ENCODE measurements at places on chromosomes 5 and 9.

DNA sequence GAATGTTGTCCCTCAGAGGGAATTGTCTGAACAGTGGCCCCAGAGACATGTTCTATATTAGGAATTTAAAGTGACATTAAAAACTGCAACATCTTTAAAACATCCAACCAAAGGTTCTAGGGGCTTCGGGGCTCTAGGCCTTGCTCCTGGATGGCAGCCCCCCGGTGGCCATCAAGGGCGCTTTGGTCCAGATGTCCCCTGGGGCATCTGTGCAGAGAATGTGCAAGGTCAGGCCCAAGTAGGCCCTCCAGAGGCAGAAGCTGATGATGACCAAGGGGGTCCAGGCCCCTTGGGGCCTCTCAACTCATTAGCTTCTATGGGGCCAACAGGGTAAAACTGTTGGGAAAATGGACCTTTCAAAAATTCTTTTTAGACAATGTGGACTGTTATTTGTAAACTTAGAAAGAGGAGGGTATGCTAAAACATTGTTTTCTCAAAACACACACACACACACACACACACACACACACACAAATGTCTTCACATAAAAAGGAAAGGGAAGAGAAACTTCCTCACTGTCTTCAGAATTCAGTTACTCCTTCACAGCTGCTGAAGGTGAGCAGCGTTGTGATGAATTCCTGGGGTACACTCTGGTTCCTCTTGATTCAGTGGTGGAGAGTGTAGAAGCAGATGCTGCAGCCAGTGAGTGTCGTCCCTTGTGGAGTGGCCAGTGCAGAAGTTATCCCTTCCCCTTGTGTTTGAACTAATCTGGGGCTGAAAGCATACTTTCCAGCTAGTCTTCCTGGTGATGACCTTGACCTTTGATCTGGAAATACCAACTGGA lies 125.2 kb downstream of the WDR41 start:
- DNase-seq: no peak

- no peak for DNase-seq
Observed at GRCh38 chr5:151174612-151175101, 17.1 kb upstream of the ANXA6 start.

DNA sequence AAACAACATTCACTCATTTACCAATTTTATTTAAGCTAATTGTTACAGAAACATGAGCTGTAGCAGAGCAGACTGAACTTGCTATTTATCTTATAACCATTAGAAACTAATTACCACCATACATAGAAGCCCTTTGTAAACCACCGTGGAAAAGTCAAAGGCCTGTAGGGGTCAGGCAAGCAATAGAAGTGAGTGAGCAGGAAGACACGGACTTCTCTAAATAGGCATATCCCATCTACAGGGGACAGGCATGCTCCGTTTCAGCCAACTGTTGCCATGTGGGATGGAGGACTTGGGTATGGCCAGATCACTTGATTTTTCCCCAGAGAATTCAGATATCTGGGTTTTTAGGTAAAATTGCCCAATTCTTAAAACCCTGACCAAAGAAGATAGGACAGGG lies 44.8 kb downstream of the PRRC1 start:
- DNase-seq: peak; percentile 8

- DNase-seq: no peak
Observed at GRCh38 chr5:167503926-167504720, 787.3 kb upstream of the WWC1 start.

DNA sequence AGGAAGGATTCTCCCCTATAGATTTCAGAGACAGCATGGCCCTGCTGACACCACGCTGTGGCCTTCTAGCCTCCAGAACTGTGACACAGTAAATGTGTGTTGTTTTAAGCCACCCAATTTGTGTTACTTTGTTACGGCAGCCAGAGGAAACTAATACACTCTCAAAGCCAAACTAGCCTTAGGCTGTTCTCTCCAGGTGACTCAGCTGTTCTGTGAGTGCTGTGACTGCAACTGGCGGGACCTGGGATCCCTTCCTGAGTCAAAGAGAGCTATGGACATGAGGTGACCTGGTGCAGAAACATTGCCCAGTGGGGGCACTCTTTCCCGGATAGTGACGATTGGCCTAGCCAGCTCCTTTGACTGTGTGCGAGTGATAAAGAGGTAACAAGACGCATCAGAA lies 14.0 kb upstream of the MLANA start:
- DNase-seq: no peak

DNA sequence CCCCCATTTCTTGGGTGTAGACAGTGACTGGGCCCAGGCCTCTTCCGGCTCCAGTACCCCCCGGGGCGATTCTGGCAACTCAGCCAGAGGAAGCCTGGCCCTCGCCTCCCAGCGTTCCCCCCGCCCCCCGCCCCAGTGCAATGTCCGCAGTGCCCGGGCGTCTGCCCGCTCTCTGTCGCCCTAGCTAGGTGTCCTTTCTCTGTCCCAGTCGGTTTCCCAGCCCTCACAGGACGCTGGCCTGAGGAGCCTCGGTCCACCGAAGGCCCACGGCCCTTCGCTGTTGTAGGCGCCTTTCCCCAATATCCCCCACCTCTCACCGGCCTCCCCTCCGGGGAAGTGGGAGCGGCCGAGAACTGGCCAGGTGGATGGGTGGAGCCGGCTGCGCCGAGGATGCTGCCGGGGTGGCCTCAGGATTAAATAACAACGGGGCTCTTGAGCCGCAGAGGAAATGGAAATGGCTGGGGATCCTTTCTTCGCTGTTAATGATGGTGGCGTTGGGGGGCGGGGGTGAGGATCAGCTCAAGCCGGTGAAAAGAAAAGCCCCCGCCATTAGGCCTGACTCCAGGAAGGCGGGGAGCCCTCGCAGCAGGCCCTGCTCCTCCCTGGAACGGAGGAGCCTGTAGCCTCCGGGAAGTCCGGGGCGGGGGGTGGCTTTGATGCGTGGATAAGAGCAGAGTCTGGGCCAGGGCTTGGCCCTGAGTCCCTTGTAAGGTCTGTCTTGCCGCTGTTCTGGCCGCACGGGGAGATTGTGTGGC lies 1.1 kb upstream of the SPRY4 start:
- DNase-seq: peak; percentile 50

GRCh38 chr9:123457583-123457982 lies 101.6 kb downstream of the CRB2 start:
- peak; percentile 17 for DNase-seq

DNA sequence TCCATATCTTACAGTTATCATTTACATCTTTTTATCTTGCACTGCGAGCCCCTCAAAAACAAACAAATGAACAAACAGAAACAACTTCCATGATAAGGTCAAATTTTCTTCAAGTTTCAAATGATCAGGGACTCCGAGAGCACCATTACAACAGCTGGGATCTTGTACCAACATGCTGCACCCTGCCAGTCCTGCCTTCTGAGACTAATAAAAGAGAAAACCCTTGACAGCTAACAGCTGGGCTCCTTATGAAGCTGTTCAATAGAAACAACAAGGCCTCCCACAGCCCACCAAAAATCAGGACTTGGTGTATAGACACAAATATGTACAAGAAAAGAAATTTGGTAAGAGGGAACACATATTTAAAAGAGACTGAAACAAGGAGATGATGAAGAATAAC lies 985.3 kb upstream of the DMAC1 start:
- no peak for DNase-seq

DNA sequence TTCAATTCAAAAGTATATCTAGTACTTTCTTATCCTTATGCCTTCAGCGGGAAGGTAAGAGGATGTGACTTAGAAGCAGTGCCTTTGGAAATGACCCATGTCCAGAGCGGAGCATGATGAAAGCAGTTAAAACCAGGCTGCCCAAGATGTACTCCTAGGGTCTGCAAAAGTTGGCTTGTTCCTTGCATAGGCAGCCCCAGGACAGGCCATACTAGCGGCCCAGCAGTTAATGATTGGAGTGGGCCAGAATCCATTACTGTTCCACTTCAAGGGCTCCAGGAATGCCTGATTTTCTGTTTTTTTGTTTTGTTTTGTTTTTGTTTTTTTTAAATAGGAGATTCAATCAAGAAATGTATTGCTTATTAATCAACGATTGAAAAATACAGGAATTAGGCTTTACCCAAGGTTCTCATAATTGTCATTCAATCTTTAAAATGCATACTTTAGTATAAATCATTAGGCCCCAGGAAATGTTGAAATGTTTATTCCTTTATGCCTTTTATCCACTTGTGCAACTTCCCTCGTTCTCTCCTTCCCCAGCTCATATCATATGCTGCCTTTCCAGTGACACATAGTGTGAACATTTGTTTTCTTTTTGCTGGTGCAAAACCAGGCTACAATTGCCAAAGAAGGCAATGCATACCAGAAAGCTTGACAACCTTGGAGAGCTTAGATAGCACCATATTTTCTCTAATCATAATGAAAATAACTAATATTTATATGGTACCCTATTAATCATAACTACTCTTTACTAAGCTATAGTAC lies 190.8 kb downstream of the ARHGEF28 start:
- no peak for DNase-seq

GRCh38 chr9:115923903-115924668 lies 229.5 kb upstream of the PAPPA start:
- DNase-seq: no peak

- DNase-seq: no peak
Observed at GRCh38 chr5:3104429-3105060, 353.1 kb upstream of the IRX2 start.

DNA sequence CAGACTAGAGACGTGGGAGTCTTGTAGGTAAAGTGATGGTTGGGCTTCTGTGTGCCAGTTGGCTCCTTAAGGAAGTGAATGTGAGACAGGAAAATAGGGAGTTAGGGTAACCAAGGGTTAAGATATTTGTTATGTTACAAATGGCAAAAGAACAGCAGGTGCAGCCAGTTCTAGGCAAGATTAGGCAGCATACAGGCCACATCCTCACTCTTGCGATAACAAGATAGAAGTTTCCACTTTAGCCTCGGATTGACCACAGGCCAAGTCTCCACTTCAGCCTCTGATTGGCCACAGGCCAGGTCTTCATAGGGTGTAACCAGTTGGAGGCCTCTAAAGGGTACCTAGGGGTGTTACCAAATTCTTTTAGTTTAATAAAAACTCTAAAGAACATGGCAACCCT lies 54.6 kb upstream of the ABCA1 start:
- no peak for DNase-seq

- no peak for DNase-seq
Observed at GRCh38 chr5:108747111-108747773, 455 bp upstream of the FER start.

- no peak for DNase-seq
Observed at GRCh38 chr5:117326997-117327396, 752.4 kb upstream of the SEMA6A start.

- no peak for DNase-seq
Observed at GRCh38 chr9:93475856-93476255, 22.5 kb upstream of the FAM120AOS start.

- no peak for DNase-seq
Observed at GRCh38 chr9:36791222-36791950, 218.7 kb downstream of the MELK start.

DNA sequence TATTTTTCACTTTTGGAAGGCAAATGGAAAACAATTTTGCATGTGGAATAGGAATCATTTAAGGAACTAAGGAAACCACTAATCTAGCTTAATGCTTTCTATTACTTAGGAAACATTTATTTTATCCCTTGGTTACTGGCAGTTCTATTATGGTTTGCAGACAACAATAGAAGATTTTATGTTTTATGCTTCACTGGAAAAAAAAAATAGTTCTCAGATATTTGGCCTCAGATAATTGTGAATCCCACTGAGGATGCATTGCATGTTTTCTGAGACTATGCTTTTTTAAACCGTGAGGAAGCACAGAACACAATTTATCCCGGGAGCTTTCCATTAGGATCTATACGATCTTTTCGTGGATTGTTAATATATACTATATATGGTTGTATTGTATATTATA lies 356.9 kb downstream of the CSNK1G3 start:
- DNase-seq: no peak

DNA sequence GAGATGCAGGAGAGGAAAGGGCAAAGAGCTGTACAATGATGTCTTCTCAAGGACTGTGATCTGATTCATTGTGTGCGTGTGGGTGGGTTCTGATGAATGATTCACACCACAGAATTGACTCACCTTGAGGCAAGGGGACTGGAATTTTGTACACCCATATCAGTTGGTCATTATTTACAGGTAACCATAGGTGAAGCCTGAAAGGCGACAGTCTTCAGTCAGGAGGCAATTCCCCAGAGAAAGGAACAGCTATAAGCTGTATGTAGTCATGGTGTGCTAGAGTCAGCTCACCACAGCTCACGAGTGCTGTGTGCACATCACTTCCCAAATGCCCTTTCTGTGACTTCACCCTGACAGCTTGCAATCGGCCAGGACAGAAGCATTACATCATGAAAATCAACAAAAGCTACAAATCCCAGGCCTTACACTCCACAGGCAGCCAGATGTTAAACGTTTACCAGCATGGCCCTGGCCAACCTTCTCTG lies 87.6 kb upstream of the RPS23 start:
- no peak for DNase-seq

DNA sequence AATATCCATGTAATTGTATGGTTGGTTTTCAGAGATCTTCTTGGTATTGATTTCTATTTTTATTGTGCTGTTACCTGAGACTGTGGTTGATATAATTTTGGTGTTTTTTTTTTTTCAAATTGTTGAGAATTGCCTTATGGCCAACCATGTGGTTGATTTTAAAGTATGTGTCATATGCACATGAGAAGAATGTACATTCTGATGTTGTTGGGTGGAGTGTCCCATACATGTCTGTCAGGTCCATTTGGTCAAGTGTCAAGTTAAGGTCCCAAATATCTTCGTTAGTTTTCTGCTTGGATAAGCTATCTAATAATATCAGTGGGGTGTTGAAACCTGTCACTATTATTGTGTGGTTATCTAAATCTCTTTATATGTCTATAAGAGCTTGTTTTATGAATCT lies 160.0 kb upstream of the ITGA1 start:
- DNase-seq: no peak

DNA sequence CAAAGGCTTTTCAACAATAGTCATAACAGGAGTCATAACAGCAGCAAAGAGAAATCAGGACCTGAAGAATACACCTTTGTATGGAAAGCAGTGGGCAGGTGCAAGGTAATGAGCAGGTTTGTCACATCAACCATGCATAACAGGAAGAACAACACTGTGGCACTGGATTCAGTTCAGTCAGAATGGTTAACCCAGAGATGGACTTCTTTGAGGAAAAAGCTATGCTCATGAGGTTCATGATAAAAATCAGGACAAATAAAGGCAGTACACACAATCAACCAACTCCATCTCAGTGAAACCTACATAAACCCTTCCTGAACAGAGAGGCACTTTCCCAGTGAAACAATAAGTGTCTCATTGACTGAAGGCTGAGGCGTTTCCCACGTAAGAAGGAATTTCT lies 27.0 kb downstream of the ABITRAM start:
- DNase-seq: no peak

GRCh38 chr9:69671311-69671878 lies 776 bp downstream of the APBA1 start:
- DNase-seq: no peak

DNA sequence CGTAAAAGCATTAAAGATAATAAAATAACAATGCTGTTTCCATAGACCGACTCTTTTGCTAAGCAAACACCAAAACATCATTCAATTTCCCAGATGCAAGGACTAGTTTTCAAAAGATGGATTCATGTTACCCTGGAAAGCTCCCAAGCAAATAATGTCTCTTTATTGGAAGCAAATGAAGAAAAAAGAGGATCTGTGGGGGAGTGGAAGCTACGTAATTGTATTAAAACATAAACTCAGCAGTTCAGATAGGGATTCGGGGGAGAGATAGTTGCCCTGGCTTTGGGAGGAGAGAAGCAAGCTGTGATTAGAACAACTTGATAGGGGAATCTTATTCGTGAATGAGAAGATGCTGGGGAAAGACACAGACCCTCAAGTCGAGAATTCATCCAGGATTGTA lies 491.0 kb upstream of the CLINT1 start:
- no peak for DNase-seq

Measured in neural crest cell (in vitro differentiated cells).